A549 treated with dexamethasone at 1 μM for 4 hours (cell line): ENCODE measurements at places on chromosomes 6 and 20. TPM values are rescaled to one million over a fixed set of nuclear protein-coding genes. Genes with fewer than 3 reads are reported as not detected.

Gene ADGRF1
- 0.04 to 0.09 TPM in 2 of 5 replicates, not detected in the others for total RNA-seq

Gene HTR1E
- not detected in 5 replicates for total RNA-seq

Gene LY6G5C
- 0.82 to 1.8 TPM (median 1.4 TPM) in 5 replicates for total RNA-seq

Gene CTCFL
- total RNA-seq = 0.02 to 0.06 TPM (median 0.03 TPM) in 4 of 5 replicates, not detected in the other

Gene BLTP3A
- 4.7 to 6.7 TPM (median 5.5 TPM) in 5 replicates for total RNA-seq
